GM03348 (cell line): ENCODE measurements at places on chromosomes 1 and 21.
A peak's percentile ranks its signal among the peaks of the same experiment; 100 is the strongest.

GRCh38 chr1:246329900-246330299 is 177.2 kb downstream of the SMYD3 start:
- DNase-seq: no peak

- no peak for DNase-seq
These were observed 686 bp upstream of the ZNF281 start for GRCh38 chr1:200410566-200410878.

DNA sequence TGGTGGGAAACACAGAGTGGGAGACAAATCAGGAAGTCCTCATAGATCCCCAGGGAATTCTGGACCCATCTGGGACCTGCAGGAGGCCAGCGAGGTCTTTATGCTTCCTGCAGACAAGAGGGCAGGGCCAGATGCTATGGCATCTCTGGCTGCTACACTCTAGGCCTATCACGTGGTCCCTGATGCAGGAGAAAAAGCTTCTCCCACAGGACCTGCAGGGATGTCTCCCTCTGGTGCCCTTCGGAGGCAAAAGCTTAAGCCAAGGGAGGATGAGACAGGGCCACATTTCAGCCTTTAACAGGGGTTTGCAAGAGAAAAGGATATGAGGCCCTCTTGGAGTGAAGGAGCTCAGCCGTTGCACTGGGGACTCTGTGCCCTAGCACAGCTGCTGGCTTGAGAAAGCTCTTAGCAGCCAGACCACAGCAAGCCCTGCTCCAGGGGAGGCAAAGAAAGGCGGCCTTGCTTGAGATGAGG is 243.0 kb downstream of the C1orf94 start:
- peak; percentile 24 for DNase-seq

DNA sequence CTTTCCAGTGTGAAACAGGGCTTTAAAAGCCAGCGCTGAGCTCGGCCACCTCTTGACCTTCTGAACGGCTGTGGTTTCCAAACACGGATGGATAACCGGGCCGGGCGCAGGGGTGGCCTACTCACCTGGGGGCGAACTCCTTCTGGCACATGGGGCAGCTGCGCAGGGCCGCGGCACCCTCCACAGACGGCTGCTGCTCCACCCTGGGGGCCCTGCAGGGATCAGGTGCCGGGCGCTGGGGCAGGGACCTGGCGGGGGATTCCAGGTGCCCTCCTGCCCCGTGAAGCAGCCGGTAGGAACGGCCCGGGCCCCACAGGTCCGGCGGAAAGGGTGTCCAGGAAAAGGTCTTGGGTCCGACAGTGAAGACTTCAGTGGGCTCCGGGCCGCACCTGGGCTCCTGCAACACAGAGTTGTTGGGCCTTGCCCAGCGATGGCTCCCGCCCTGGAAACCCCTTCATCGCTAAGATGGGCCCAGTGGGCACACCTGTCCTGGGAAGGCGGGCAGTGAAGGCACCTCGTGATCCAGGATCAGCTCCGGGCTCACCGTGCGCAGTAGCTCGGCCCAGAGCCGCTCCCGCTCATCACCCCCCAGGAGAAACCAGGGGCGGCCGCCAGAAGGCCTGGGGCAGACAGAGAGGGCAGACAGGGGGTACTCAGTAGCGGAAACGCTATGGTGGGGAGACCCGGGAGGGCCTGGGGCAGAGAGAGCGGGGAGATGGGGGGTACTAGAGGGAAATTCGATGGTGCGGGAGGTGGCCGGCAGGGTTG is 874 bp downstream of the FAAP20 start:
- no peak for DNase-seq

GRCh38 chr1:228154670-228155571 is 5.2 kb downstream of the GJC2 start:
- no peak for DNase-seq

DNA sequence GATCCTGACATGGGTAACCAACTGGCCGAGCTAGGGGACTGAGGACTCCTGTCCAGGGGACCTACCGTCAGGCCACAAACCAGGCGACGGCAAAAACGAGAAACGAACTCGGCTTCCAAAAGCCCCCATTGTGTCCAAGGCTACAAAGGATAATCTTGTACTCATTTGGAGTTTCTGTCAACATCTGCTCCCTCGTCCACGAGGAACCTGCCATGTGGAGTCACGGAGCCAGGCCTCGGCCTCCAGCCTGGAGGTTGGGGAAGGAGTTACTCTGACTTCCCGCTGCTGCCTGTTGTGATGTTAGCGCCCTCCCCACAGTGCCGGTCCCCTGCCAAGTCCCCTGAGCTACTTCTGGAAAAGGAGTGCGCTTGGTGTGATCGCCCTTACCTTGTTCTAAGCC is 7.3 kb downstream of the KRTAP10-1 start:
- no peak for DNase-seq

- DNase-seq: peak; percentile 34
These were observed 16.8 kb upstream of the SH3GLB1 start for GRCh38 chr1:86687595-86687994.

GRCh38 chr1:94110021-94110761 is 10.8 kb downstream of the ABCA4 start:
- DNase-seq: no peak

GRCh38 chr1:29017235-29017634 is 102.9 kb downstream of the EPB41 start:
- DNase-seq: no peak

- no peak for DNase-seq
These were observed 79.1 kb downstream of the POFUT2 start for GRCh38 chr21:45208627-45208951.

DNA sequence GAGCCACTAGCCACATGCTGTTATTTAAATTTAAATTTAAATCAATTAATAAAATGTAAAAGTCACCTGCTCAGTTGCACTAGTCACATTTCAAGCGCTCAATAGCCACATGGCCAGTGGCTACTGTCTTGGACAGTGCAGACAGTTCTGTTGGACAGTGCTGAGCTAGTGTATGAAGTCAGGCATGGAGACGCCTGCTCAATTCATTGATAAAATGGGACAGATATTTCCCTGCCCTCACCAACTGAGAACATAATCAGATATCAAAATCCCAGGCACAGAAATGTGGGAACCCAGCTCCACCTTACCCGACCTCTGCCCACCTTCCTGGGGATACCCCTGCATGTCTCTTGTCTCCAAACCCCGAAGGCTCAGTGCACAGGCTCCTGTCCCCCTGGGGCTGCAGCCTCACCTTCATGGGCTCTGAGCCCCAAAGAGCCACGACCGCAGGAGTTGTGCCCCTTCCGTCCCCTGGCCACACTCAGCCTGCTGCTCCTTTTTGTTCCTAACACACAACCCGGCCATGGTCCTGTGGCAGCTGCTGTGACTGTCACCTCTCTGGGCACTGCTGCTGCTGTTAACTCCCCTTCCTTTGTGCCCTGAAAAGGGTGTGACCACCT is 63.5 kb downstream of the TCP10L start:
- no peak for DNase-seq
